ENCODE measurements at places on chromosomes 16 and 17.
A peak's percentile ranks its signal among the peaks of the same experiment; 100 is the strongest.

GRCh38 chr17:61422116-61422799 is 22.6 kb downstream of the TBX2 start:
- no peak for DNase-seq

DNA sequence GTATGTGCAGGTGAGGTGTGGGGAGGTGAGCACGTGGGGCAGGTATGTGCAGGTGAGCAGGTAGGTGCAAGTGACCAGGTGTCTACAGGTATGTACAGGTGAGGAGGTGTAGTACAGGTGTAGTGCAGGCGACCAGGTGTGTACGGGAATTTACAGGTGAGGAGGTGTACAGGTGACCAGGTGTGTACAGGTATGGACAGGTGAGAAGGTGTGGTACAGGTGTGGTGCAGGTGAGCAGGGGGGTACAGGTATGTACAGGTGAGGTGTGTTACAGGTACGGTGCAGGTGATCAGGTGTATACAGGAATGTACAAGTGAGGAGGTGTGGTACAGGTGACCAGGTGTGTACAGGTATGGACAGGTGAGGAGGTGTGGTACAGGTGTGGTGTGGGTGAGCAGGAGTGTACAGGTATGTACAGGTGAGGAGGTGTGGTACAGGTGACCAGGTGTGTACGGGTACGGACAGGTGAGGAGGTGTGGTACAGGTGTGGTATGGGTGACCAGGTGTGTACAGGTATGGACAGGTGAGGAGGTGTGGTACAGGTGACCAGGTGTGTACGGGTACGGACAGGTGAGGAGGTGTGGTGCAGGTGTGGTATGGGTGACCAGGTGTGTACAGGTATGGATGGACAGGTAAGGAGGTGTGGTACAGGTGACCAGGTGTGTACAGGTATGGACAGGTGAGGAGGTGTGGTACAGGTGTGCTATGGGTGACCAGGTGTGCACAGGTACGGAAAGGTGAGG is 12.8 kb upstream of the DBNDD1 start:
- no peak for DNase-seq

GRCh38 chr17:40950176-40950575 is 12.7 kb upstream of the KRT23 start:
- DNase-seq, result peak; percentile 85

DNA sequence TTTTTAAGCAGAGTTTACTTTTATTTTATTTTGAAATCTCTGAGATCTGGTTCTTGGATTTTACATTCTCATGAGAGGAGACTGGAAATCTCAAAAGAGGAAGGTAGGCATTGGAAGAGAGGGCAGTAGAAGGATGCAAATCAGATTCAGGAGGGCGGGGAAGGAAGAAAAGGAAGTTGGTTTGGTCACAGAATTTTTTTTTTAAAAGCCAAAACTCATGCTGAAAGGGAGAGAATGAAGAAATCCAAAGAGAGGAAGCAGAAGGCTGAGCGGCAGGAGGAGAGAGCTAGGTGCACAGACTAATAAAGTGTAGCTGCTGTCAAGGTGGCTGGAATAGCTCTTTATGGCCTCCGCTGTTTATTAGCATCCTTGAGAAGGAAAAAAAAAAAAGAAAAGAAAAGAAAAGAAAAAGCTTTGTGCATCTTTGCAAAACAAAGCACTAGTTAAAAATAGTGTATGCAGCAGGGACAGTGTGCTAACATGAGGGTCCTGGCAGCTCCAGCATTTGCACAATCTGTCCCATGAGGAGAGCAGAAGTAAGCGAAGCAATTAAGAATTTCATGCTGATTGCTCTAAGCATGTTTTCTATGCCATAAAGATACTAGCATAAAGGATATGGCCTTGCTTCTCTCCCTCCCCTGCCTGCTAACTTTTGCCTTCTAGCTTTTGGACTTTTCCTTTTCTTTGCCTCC is 194.2 kb downstream of the ZFHX3 start:
- no peak for DNase-seq

GRCh38 chr17:43578699-43579565 is 32.8 kb upstream of the ETV4 start:
- peak; percentile 97 for DNase-seq

DNA sequence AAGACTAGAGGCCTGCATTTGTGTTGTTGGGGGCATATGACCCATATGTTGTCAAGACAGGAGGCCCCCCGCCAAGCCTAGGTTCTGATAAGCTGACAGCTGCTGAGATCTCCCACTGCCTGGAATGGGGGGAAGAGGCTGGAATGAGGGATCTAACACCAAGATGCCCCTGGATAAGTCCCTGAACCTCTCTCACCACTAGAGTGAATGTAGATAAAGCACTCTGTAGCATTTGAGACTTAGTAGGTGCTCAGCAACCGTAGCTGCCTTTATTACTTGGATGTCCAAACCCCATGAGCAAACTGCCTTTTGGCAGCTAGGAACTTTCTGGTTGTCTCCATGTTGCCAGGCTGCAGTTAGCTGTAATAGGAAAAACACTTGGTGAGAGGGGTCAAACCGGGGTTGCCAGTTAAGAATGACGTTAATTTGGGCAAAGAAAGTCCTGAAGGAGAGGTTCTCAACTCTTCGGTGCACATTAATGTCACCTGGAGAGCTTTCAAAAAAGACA is 4.4 kb upstream of the RASL10B start:
- DNase-seq, result no peak

DNA sequence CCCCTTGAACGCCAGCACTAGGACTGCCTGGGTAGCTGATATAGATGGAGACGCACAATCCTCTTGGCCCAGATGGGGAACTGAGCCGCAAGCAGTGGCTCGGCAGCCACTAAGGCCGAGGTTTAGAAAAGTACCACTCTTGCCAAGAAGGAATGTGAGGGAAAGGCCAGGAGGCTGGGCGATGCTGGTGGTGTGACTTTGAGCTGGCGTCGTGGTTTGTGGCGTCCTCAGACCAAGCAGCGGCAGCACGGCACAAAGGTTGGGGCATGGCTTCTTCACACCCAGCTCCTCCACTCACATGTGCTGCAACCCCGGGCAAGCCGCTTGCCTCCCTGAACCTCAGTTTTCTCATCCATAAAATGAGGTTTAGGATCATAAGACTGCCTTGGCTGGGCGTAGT is 15.6 kb downstream of the DCAKD start:
- no peak for DNase-seq

DNA sequence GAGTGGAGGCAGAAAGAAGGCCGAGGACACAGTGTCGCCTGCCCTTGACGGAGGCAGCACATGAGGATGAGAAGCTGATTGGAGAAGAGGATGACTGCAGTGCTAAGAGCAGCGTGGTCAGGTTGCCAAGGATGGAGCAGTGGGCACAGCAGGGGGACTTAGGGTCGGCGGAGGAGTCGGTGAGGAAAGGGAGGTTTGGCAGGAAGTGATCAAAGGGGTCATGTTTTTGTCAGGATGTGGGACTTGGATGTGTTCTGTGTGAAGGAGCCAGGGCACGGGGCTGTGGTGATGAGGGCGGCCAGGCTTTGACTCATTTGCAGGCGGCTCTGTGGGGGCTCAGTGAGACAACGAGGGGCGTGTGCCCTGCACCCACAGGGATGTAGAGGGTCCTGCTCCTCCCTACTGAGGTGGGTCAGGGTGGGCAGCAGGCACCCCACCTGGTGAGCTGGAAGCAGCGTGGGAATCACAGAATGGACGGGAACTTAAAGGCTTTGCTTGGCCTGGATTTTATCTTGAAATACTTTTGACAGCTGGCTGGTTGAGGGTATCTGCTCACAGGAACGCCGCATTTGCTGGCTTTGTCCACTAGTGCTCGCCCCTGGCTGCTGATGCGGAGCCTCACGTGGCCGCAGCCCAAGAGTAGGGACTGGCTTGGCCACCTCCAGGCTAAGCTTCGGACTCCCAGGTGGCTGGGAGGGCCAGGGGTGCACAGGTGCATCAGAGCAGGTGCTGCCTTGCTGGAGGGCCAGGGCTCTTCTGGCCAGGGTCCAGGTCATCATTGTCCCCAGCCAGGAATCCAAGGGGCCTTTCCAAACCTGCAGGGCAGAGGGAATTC is 6.0 kb downstream of the MPG start:
- DNase-seq, result peak; percentile 40

DNA sequence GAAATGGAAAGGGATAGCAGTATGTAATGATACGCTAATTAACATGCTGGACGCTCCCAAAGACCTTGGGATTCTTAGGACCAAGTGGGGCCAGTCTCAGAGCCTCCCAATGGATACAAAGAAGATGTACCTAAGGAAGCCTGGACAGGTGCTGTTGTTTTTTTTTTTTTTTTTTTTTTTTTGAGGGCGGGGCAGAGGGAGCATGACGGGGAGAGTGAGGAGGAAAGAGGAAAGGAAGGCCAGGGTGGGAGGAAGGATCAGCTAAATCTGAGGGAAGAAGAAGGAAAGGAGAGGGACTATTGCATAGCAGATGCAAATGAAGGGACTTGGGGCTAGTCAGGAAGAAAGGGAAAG is 2.5 kb downstream of the VAMP2 start:
- no peak for DNase-seq

- peak; percentile 37 for DNase-seq
Observed at GRCh38 chr17:2710803-2711607, 559 bp downstream of the CLUH start.

DNA sequence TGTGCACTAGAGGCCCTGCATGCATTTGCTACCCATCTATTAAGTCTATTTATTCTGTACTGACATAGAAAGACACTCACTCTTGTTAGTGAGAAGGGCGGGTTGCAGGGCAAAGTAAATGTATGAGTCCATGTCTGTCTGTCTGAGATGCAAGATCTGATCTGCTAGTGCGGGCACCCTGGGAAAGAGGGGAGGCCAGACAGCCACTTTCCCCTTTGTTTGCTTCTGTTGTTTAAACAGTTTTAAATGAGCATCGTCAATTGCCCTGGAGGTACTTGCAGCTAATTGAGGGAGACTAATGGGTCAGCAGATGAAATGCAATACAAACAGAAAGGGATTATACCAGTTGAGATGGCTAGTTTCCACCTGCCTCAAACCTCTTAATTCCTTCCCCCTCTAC is 24.9 kb downstream of the SCNN1G start:
- peak; percentile 100 for DNase-seq

- DNase-seq, result no peak
Observed at GRCh38 chr17:8960325-8961140, 5.0 kb downstream of the PIK3R5 start.

GRCh38 chr17:43563600-43564594 is 17.8 kb upstream of the ETV4 start:
- DNase-seq, result no peak

DNA sequence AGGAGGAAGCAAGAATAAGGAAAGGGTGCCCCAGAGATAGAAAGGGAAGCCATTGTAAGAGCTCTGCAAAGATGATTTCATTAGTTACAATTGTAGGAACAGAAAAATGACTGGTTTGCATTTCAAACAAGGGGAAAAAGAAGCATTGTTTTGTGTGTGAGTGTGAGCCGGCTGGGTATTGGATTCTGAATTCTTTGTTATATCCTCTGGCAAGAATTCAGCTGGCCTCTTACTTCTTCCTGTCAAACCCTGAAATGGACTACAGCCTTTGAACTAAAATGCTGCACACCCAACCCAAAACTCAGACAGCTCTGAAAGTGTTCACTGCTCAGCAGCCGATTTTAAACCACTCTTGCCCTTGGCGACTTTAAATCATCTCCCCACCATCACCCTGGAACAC is 461.3 kb downstream of the PMP22 start:
- no peak for DNase-seq

Measured in NCI-H69 (cell line).